D721Med (cell line): ENCODE measurements at places on chromosomes 12 and 14.

GRCh38 chr14:35819591-35820540 is 6.3 kb upstream of the BRMS1L start:
- no peak for DNase-seq

DNA sequence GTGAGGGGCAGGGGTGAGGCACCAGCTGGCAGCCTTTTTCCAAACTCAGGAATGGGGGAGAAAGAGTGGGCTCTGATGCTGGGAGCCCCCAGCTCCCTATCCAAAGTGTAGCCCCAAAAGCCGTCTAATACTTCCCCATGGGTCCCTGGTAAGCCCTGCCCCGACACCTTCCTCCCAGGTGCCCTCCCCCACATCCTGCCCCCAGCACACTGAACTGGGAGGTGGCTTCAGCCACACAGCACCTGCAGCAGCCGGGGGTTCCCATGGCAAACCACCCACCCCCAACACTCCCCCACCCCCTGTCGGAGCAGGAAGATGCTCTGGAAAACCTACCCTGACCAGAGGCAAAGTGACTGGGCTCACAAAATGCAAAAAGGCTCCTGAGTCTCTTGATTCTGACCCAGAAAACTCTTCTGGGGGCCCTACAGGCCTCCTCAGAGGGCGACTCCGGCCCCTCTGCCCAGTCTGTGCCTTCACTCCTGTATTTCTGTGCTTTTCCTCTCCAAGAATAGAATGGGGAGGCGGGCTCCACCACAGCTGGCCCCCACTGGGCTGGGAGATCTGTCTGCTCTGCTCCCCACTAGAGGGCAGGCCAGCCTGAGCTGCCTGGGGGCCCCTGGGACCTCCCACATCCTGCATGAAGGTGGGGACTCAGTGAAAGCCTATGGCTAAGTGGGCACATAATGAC is 81.6 kb downstream of the ITPK1 start:
- no peak for DNase-seq

DNA sequence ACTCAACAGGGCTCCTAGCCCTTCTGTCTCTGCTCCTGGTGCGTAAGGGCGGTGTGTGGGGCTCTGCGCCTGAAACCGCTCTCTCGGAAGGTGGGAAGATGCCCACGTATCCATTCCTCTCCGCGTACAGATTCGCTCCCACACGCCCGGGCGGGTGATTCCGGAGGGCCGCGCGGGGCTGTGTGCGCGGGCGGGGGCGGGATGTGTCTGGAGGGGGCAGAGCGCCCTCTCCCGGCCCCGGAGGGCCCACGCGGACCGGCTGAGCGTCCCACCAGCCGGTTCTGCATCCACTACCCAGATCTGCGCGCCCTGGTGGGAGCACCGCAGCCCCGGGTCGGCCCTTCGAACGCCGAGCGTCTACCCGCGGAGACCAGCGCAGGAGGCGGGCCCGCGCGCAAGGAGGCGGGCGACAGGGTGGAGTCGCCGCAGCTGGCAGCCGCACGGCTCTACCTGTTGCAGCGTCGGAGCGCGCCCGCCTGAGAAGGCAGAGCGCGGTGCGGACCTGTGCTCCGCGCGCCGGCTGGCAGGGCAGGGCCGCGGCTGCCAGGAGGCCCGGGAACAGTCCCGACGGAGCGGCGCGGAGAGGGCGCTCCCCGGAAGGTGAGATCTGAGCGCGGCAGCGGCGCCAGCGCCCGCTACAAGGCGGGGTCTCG is 1.4 kb upstream of the KCNK13 start:
- peak; percentile 65 for DNase-seq

GRCh38 chr14:68177728-68178127 is 358.1 kb downstream of the RAD51B start:
- no peak for DNase-seq

GRCh38 chr12:97941686-97942354 is 479.2 kb downstream of the RMST start:
- DNase-seq, result no peak

GRCh38 chr14:99125113-99125512 is 146.9 kb downstream of the BCL11B start:
- DNase-seq, result no peak

DNA sequence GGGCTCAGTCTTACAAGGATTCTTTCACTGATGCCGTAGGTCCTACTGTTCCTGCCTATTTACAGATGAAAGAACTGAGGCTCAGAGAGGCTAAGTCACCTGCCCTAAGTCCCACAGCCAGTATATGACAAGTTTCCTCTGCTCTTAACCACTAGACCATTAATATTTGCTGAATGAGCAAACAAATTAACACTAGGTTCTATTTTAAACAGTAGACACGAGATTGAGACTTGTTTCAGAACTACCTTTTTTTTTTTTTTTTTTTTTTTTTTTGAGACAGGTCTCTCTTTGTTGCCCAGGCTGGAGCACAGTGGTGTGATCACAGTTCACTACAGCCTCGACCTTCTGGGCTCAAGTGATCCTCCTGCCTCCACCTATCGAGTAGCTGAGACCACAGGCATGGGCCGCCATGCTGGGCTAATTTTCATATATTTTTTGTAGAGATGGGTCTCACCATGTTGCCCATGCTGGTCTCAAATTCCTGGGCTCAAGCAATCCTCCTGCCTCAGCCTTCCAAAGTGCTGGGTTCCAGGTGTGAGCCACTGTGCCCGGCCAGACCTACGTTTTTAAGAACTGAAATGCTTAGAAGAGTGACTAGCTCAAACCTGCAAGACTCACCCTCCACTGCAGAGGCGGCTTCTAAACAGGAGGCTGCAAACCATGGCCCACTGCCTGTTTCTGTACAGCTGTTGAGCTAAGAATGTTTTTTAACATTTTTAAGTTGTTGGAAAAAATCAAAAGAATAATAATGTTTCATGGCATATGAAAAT is 12.9 kb downstream of the SYNE3 start:
- no peak for DNase-seq

GRCh38 chr12:85260896-85261295 is 19.1 kb upstream of the ALX1 start:
- DNase-seq, result no peak

- no peak for DNase-seq
Observed at GRCh38 chr12:132610866-132611602, 652 bp upstream of the LRCOL1 start.

DNA sequence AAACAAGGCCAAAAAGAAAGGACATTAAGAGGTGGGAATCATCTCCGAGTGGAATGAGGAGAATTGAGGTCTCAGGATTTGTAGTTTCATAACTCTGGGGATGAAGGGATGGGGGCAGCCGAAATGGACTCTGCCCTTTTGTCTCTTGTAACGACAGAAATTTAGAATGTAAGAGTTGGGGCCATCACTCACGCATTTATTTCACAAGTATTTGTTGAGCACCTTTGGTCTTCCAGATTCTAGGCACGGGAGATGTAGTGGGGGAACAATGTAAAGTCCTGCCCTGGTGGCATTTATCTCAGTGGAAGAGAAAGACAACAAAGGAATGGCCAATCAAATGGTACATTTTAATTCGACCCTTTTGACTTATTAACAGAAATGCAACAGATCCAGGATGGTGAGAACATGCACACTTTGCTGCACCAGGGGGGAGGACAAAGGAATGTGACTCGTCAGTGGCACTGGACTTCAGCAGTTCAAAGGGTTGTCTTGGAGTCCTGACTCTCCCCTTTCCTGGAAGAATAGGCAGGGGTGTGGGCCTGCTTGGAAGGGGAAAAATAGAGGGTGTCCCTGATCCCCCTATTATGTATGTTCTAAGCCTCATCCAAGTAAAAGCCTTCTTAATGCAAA is 102.0 kb downstream of the TMEM30B start:
- no peak for DNase-seq

DNA sequence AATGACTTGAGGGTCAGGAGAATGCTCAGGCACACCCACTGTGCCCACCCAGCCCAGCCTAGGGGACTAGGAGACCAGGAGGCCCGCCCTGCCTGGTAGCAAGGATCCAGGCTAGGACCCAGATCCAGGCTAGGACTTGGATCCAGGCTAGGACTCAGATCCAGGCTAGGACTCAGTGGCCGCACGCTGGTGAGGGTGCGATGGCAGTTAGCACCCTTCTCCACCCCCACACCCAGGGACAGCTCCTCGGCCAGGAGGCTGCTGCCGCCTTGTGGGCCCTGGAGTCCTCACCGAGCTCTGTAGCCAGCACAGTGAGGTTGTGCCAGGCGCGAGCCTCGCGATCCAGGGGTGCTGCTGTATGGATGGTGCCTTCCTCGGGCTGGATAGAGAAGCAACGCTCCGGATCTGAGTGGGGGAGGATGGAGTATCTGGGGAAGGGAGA is 5.1 kb downstream of the CDH24 start:
- DNase-seq, result peak; percentile 66

GRCh38 chr14:60221457-60221856 is 27.6 kb upstream of the PPM1A start:
- no peak for DNase-seq

GRCh38 chr12:111469401-111469800 is 63.7 kb downstream of the SH2B3 start:
- no peak for DNase-seq

GRCh38 chr14:104130974-104131651 is 7.3 kb upstream of the KIF26A start:
- DNase-seq, result no peak

DNA sequence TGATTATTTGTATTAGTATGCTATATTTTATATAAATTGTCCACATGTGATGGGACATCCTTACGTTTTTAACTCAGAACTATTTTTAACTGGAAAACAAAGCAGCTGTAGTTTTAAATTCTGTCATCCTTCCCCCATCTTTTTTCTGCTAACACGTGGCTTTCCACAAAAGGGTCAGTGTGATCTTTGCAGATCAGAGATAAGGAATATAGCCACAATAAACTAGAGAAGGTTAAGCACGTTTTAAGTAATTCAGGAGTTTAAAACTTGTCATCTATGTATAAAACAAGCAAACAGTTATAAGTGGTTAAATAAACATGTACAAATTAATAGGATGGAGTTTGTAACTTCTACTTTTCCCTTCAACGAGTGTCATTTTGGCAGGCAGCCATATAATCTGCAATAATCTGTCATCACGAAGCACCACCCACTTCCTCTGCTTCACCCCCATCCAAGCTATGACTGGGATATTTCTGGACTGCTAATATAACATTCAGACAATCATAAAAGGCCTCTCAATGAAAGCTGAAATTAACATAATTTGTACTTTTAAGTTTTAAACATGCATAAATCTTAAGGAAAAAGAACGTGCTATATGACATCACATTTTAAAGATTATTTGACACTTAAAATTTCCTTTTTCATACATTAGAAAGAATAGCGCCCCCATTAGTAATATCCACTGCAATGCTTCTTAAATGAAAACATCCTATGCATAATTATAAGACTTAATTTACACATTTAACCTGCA is 15.3 kb downstream of the TAOK3 start:
- DNase-seq, result no peak

GRCh38 chr12:132433641-132434395 is 56.1 kb upstream of the FBRSL1 start:
- DNase-seq, result no peak

GRCh38 chr14:89249065-89249695 is 167.9 kb downstream of the FOXN3 start:
- DNase-seq, result no peak

DNA sequence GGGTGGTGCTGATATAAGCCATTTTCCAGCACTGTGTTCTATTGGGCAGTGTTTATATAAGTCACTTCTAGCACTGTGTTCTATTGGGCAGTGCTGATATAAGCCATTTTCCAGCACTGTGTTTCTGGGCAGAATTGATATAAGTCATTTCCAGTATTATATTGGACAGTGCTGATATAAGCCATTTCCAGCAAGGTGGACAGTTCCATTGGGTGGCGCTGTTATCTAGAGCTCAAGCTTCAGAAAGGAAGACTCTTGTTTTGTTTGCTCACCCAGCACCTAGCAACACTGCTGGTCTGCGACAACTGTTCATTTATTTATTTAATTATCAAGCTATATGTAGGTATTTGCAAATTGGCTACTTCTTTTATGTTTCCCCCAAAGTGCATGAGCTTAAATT is 690.3 kb downstream of the AACS start:
- no peak for DNase-seq

- DNase-seq, result no peak
Observed at GRCh38 chr14:39694341-39694740, 262.1 kb upstream of the FBXO33 start.

GRCh38 chr12:124479680-124480468 is 87.5 kb downstream of the NCOR2 start:
- DNase-seq, result no peak
